ENCODE measurements at places on chromosomes 2 and 18.

DNA sequence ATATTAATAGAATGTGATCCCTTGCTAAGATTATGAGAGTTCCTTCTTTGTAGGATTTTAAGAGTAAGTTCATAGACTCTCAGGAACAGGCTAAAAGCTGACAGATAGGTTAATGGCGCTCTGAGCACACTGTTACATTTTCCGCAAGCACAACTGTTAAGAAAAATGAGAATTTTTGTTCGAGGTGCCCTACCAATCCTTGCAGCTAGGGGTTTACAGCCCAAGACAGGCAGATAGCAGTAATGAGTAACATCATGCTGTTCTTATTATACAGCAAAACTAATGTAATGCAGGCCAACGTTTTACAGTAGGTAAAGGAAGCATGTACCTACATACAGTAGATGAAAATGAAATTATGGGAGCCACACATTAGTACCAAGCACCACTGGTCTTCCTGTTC lies 11.2 kb upstream of the BOD1L2 start:
- DNase-seq, result no peak

DNA sequence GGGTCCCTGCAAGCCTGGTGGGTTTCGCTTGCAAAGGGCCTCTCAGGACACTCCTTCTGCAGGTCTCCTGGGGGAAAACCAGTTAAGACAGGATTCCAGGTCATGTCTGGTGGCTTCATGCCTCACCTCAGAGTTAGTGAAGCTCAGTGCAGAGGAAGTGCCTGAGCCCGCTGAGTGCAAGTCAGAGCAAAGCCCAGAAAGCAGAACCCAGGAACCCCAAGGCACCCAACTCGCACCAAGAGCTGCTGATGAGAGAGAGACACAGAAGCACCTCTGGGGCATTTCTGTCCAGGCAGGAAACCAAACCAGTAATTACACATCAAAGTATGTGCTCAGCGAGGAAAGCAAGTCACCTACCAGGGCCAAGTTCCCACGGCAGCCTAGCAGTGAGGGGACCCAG lies 78.4 kb downstream of the ARHGEF4 start:
- no peak for DNase-seq

DNA sequence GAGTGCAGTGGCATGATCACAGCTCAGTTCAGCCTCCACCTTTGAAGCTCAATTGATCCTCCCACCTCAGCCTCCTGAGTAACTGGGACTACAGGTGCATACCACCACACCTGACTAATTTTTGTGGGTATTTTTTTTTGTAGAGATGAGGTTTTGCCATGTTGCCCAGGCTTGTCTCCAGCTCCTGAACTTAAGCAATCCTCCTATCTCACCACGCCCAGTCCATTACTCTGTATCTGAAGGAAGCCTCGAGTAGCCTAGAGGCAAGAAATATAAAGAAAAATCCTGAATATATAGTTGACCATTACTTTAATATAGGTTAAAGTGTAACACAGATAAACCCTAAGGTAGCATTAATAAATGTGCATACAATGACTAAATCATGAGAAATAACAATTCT lies 686.8 kb upstream of the PIK3C3 start:
- no peak for DNase-seq

DNA sequence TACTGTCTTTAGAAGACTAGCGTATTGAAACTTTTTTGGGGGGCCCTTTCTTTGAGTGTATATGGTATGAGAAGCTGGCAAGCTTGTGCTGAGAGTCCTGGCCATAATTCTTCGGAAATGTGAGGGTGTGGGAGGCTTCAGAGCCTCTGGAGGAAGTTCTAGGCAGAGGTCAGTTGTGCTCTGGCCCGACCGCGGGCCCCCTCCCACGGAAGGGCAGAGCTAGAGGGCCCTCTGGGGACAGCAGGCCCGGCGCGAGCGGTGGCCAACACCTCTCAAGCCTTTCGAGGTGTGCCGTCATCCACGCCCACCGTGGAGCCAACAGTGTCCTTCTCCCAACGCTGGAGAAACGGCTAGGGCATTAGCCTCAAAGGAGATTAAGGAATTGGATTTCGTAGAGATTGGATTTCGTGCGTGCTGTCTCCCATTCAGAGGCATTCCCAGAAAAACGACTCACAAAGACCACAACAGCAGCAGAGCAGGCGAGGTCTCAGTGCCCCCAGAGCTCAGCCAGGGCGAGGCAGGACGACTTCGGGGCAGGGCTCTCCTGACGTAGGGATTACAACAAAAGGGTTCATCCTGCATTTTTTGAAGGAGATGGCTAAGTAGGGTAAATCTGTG lies 2.2 kb upstream of the MTCL1 start:
- DNase-seq, result no peak

GRCh38 chr2:841036-841435 lies 109.6 kb upstream of the SNTG2 start:
- no peak for DNase-seq

GRCh38 chr2:34836361-34836760 lies 1237.3 kb upstream of the FAM98A start:
- DNase-seq, result no peak

- no peak for DNase-seq
These were observed 111.3 kb downstream of the ESCO1 start for GRCh38 chr18:21489119-21489750.

DNA sequence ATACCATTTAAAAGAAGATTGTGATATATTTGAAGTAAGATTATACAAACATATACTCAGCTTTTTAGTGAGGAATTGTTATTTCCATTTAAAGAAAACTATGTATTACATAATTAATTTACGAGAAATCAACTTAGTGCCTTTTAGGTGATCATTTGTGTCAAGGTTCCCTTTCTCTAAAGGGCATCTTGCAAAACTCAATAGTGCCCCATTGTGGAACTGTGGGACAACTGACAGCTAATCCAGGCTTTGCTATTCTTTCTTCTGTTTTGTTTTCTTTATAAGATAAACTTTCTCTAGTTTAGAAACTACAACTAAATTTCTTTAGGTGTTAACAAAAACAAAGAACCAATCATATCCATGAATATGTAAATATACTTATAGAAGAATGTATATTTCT lies 24.3 kb upstream of the VIT start:
- no peak for DNase-seq

DNA sequence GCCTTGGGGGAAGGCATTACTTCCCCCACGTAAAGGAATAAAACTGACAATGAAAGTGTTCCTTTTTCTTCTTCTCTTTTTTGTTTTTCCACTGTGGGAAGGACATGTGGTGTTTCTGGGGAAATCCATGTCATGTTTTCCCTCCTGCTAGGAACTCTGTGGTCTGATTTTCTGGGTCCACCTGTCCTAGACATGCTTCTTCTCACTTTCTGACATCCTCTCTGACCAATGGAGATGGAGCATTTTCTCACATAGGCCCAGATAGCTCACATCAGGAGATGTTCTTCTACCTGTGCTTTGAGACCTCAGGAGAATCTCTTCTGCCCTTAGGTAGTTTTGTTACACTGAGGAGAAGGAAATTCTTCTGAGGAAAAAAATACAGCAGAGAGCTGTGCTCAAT lies 252.0 kb upstream of the SIX3 start:
- DNase-seq, result no peak

DNA sequence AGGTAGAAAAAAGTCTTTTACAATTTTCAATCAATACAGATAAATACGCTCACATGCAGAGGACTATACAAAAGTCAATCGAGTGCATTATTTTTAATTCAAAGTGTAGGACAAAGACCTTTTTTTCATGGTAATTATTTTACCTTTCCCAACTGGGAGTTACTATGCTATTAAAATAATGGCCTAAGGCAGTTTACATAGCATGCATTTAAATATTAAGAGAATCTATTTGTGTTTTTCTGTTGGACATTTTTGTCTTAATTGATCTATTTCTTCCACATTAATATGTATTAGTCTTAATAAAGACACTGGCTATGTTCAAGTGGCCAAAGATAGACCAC lies 130.2 kb upstream of the MAP3K20 start:
- no peak for DNase-seq

DNA sequence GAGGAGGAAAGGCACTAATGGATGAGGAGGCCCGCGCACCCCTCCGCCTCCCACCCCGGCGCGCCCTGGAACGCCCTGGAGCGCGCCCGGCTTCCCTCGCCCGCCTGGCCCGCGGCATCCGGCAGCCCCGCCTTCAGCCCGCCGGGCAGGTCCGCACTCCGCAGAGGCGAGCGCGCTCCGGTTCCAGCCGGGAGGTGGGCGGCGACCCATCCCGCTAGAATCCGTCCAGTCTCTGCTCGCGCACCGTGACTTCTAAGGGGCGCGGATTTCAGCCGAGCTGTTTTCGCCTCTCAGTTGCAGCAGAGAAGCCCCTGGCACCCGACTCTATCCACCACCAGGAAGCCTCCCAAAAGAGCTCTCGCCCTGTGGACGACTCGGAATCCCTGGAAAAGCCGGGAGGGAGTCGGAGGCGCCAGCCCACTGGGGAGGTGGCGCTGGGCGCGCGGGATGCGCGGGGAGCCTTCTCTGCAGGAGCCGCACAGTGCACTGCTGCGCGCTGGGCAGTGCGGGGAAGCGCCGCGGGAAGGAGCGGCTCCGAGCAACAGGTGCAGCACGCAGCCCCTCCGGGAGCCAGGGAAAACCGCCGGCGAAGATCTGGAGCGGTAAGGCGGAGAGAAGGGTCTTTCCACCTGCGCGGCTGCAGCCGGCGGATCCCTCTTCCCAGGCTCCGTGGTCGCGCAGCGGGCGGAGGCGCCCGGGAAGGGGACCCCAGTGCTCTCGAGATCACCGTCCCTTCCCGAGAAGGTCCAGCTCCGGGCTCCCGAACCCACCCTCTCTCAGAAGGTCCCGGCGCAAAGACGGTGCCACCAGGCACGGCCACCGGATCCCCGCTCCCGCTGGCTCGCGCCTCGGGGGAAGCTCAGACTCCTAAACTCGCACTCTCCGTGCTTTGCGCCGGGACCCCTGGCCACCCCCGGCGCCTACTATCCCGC lies at the start of gene GALR1:
TSS of gene GALR1 (plus strand) at position 280 of the 932 bp plus-strand sequence. CDS start 701 bp downstream, outside the sequence.
- DNase-seq, result no peak

GRCh38 chr2:19490846-19491435 lies 132.5 kb upstream of the OSR1 start:
- no peak for DNase-seq

GRCh38 chr2:33437815-33438214 lies 38.6 kb upstream of the RASGRP3 start:
- DNase-seq, result no peak

GRCh38 chr2:95372845-95373244 lies 29.7 kb upstream of the FAHD2A start:
- DNase-seq, result no peak

DNA sequence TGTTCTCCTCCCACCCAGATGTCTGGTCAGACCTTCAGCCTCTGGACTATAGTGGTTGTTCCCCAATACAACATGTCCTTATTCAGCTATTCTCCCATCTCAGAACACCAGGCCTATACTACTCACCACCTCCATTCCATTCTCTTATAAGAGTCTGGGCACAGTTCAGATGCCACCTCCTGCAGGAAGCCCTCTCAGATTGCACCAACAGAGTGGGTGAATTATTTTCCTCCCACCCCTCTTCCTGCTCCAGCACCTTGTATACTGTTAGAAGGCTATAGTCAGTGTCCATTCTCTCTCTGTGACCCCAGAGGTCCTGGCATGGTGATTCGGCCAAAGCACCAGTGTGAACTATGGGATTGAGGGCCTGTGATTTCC lies 204.6 kb downstream of the GLI2 start:
- DNase-seq, result no peak

DNA sequence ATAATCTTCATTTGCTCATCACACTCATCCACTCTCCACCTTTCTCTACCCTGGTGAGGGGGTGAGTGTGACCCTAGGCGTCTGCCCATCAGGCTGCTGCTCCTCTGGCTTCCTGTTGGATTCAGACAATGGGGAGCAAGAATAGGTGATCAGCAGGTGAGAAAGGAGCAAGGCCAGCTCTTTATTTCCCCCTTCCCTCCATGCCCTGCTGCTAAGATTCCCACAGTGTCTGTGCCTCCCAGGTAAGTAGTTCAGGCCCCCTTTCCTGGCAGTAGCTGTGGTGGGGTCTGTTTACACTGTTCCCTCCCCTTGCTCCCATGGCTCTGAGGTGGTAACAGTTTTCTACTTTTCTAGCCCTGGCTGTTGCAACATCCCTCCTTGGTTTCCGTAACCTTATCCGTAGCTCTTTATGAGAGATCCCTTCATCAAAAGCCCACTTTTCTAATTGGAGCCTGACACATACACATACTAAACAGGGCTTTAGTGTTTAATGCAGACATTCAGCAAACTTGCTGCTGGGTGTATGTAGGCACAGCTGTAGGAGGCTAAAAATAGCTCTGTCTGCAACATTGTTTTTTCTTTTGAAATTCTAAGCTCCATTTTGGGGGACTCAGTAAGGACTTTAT lies 27.5 kb downstream of the MAP2 start:
- no peak for DNase-seq

DNA sequence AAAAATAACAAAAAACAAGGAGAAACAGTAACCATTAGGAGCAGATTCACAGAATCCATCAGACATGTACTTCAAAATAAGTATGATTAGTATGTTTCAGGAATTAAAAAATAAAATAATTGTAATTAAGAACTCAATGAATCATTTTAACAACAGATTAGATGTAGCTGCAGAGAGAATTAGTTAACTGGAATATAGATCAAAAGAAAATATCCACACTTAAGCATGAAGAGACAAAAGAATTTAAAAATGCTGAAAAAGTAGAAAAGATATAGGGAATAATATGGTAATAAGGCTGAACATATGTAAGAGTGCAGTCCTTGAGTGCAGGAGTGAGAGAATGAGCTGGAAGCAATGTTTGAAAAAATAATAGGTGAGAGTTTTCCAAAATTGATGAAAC lies 24.1 kb upstream of the OR6B3 start:
- no peak for DNase-seq

DNA sequence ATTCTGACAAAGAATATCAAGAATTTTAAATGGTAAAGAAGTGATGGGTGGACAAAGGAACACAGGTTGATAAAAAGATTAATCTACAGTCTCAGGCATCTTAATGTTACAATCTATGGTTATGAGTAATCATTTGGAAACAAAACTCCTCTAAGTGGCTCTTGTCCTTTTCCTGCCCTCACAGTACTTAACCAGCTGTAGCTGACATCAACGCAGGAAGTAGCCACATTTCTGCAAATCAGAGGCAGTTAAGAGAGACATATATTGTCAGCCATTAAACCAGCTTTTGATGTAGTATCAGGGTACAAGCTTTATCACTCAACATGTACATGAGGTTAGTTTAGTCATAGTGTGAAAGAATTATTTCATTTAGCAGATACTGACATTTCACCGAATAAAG lies 244.6 kb downstream of the NR4A2 start:
- no peak for DNase-seq

GRCh38 chr2:88659538-88659915 lies 31.9 kb upstream of the RPIA start:
- no peak for DNase-seq

DNA sequence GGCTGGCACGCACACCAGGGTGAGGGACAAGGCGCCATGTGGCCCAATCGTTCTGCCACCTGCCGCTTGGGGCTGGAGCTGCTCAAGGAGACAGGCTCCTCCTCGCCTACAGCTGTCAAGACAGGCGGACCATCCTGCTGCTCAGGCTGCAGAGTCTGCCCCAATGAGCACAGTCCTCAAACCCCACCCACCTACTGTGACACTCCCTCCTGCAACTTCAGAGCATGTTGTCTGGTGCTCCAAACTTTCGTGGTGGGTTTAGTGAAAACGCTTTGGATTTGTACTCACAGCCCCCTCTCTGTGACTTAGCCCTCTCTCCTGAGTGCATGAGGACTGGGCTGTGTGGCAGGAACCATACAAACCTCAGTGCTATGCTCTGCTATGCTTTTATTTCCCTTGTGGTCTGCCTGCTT lies 23.2 kb upstream of the SLC35F6 start:
- DNase-seq, result no peak

All from activated T-helper 9 cell treated with anti-CD3 and anti-CD28 coated beads, Interleukin-2, amount 50 U/mL, for 16 hours (primary cell).